ENCODE measurements at places on chromosomes 5 and 9. TPM values are rescaled to one million over a fixed set of nuclear protein-coding genes. Genes with fewer than 3 reads are reported as not detected.

Gene EIF4E1B
- total RNA-seq = not detected

Gene TLX3
- total RNA-seq = not detected

Gene ARID3C
- total RNA-seq = not detected

Gene CSF2
- not detected for total RNA-seq

Gene GRXCR2
- not detected for total RNA-seq

Gene PCDHGB3
- 1.7 TPM for total RNA-seq

Gene ISL1
- total RNA-seq = 1.1 TPM

Gene LCN2
- not detected for total RNA-seq

Data from endothelial cell of umbilical vein (primary cell).